Activated T-helper 1 cell treated with anti-CD3 and anti-CD28 coated beads, Interleukin-12 subunit alpha, Interleukin-12 subunit beta, Interleukin-2, Interleukin-4 antibody, amounts not matched to agents 30 ng/mL and 10 ng/mL and 1 ng/mL, durations not matched to agents 14 hours and 24 hours and 36 hours (primary cell): ENCODE measurements at places on chromosomes 4 and X. TPM values are rescaled to one million over a fixed set of nuclear protein-coding genes. Genes with fewer than 3 reads are reported as not detected.

Gene SORCS2
- total RNA-seq = not detected in 2 replicates

Gene DYNLT3
- 15.3 and 16.7 TPM in 2 replicates for total RNA-seq

Gene TSPAN5
- 34.1 and 35.5 TPM in 2 replicates for total RNA-seq

Gene PAGE1
- not detected in 2 replicates for total RNA-seq

Gene ADAMTS3
- total RNA-seq = not detected in 2 replicates

Gene TLL1
- total RNA-seq = not detected in 2 replicates

Gene DKK2
- total RNA-seq = not detected in 2 replicates

Gene GPRASP3
- 0.65 and 0.88 TPM in 2 replicates for total RNA-seq

Gene MMRN1
- not detected in 2 replicates for total RNA-seq

Gene TENM3
- total RNA-seq = not detected in 2 replicates

Gene WDR1
- 449 and 453 TPM in 2 replicates for total RNA-seq

Gene FAM90A26
- not detected in 2 replicates for total RNA-seq

Gene CNGA2
- not detected in 2 replicates for total RNA-seq

Gene FAM133A
- not detected in 2 replicates for total RNA-seq

Gene RPS6KA6
- not detected in 2 replicates for total RNA-seq

Gene NAT8L
- 7.4 and 8.0 TPM in 2 replicates for total RNA-seq

Gene PLK4
- total RNA-seq = 40.7 and 41.2 TPM in 2 replicates

Gene PDE6B
- total RNA-seq = 9.8 and 10.1 TPM in 2 replicates

Gene AMER1
- 6.7 and 7.1 TPM in 2 replicates for total RNA-seq

Gene BEX1
- not detected in 2 replicates for total RNA-seq

Gene SLC25A43
- 9.8 and 12.6 TPM in 2 replicates for total RNA-seq

Gene TMEM131L
- total RNA-seq = 39.5 and 42.2 TPM in 2 replicates

Gene BTK
- not detected in 2 replicates for total RNA-seq

Gene KLHL13
- total RNA-seq = 0.20 TPM in 1 of 2 replicates, not detected in the other

Gene HTN3
- not detected in 2 replicates for total RNA-seq

Gene IL15
- total RNA-seq = 0.67 and 1.8 TPM in 2 replicates

Gene SPATA18
- 0.13 and 0.27 TPM in 2 replicates for total RNA-seq

Gene PRR32
- not detected in 2 replicates for total RNA-seq

Gene PNMA6A
- 0.56 and 0.73 TPM in 2 replicates for total RNA-seq

Gene HERC6
- total RNA-seq = 6.0 and 9.1 TPM in 2 replicates
